NT2/D1 (cell line): ENCODE measurements at places on chromosomes 5 and 9.

- DNase-seq, result no peak
These were observed 9.1 kb downstream of the AP3S1 start for GRCh38 chr5:115850744-115851416.

DNA sequence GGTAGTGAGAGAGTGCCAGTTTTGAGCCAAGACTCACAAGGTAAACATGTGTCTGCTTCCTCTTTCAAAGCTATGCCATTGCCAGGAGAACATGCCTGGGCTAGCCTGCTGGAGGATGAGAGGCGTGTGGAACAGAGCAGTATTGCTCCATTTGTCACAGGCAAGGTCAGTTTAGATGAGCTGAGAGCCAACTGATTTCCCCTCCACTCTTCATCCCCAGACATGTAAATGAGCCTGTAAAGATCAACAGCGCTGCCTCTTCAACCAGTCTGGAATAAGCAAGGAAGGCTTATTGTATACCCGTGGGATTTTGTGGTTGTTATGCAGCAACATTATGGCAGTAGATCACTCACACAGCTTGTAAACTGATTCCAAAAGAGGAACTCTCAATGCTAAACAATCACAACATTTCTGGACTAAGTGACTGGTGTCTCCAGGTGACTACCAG, 8.2 kb upstream of the GDNF start:
- no peak for DNase-seq

DNA sequence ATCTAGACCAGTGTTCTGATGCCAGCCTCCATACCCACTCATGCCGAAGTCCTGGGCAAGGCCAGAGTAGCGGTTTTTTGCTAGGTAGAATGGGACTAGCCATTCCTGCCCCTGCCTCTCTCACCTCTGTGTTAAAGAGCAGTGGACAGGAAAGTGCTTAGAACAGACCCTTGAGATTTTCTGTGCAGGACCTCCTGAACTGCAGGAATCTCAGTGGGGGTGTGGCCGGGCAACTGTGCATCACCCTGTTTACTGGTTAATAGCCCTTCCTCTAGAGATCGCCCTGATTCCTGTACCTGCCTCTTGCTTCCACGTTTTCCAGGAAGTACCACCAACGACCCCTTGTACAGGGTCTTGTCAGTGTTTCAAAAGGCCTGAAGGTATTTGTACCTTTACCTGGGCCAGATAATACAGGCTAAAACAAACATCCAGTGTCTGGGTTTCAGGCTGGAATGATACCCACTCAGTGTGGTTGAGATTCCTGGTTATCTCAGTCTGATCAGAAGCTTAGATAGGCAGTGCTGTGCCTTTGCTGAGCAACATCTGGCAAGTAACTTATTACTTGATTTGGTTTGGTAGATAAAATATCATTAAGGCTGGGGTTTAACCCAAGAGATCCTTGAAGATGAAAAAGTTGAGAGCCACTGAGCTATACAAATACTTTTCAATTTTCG, 65.9 kb downstream of the RGS3 start:
- DNase-seq, result no peak

DNA sequence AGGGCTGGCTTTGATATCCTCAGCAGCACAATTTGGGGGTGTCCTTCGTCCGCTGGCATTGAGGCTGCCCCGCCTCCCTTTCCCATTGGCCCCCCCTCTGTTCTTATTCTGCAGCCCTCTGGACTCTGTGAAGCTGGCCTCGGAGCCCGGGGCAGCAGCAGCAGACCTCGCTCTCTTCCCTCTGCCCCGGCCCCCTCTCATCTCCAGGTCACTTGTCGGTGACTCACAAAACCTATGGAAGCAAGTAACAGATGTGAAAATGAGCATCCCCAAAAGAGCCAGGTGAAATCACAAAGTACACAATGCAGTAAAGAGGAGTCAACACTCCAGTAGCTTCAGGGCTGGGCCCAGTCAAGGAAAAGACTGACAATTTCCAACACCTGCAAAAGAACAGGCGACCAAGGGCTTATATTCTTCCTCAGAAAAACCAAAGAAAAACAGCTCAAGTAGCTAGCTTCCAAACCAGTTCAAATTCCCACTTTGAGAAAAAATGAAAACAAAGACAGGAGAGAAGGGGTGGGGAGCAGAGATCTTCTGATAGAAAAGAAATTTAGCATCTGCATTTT, 97.5 kb downstream of the ZNF608 start:
- DNase-seq, result no peak

DNA sequence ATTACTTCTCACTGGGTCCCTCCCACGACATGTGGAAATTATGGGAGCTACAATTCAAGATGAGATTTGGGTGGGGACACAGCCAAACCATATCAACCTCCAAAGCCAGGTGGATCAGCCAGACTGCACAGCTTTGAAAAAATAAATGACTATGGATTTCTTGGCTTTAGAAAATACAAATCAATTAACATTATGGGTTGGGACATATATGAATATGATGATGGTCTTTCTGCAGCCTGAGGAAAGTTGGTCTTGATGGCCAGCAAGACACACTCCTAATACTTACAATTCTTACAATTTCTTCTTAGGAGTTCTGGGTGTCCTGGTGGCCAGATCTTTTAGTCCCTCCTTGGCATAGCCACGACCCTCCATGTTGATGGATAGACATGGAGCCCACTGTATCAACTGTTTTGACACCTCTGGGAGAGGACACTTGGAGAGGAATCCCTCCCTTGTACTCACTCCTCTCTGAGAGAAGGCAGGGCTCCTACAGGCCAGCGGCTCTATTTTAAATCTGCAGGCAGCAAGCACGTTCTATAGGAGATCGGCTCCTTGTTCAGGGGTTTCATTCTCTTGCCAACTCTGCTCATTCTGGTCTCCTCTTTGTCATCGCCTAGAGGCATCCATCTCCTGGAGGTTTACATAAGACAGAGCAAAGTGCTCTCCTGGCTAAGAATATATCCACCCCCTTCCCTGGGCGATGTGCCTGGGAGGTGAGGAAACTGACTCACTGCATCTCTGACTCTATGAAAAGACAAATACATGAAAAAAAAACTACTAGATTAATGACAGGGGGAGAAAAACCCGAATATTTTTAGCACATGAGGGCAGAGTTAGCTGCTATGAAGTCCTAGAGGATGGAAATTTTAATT, 145.9 kb downstream of the CARTPT start:
- no peak for DNase-seq
